ENCODE measurements at places on chromosomes 12 and 14.

GRCh38 chr14:64721391-64721791, 17.2 kb downstream of the PLEKHG3 start:
- no peak for DNase-seq

DNA sequence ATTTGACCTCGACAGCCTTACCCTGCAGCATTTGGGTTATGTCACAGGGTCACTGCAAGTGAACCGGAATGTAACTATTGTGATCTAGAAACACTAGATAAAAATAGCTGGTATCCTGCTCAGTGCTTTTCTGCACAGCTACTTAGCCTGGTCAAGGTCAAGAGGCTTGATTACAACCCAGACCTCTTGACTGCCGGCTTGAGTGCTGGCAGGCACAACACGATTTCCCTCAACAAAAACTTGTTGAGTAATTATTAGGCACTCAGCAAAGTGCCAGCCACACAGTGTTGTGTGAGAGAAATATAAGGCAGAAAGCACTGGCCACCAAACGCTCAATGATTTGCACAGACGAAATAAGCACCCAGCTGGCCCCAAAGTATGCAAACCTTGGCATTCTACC, 156.7 kb downstream of the NUAK1 start:
- DNase-seq, result no peak

GRCh38 chr12:45623221-45623620, 106.3 kb upstream of the ARID2 start:
- DNase-seq, result no peak

DNA sequence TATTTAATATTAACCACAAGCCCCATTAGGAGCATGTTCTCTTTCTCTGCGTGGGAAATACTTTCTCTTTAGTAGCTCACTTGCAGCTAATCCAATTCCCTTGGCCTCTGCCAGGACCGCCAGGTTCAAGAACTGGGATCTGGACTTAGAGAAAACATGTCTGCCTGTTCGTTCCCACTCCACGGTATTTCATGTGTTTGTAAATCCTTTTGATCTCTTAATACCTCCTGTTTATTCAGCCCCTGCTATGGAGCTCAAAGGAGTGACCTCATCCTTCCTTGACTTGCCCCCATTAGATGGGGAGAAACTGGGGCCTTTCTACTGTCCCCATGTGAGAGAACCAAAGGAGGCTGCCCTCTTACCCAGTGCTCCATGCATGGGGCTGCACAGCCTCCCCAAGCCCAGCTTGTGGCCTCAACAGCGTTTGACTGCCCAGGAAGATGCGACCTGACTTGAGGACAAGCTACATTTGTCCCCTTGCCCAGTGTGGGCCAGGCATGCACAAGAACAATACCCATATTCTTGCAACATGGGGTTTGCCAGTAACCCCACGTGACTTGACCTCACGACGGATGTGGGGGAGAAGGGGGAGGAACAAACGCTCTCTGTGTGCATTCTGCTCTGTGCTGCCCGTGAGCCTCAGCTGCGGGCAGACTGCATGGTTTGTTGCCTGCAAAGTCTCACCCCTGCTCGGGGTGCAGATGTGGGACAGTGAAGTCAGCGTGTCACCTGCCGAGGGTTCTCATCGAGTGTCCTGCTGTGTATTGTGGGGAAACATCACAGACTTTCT, 30.3 kb downstream of the CD9 start:
- peak; percentile 60 for DNase-seq

- DNase-seq, result peak; percentile 55
These were observed 105.0 kb downstream of the ETNK1 start for GRCh38 chr12:22729957-22730443.

DNA sequence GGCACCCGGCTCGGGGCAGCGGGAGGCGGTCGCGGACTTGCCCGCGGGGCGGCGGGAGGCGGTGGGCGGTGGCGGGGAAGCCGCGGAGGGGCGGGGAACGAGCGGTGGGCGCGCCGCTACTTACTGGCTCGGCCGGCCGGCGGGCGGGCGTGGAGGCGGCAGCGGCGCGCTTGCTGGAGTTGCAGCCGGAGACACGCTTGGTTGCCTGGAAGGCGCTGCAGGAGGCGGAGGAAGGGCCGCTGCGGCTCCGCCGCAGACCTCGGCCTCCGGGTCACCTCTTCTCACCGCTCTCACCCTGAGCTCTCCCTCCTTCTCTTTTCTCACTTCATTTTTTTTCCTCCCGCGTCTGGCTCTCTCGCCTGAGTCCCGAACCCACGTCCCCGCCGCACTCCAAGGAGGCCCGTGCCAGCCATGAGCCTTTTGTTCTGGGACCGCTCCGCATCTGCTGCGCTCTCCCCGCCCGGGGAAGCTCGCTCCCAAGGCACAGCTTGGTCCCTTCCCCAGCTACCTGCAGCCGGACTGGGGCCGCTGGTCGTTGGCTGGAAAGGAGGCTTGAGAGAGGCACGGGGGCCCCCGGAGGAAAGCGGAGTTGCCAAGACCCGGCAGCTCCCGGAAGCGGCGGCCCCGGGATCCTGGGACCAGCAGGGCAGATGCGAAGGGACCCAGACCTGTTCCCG, 592 bp upstream of the KCNK10 start:
- no peak for DNase-seq

DNA sequence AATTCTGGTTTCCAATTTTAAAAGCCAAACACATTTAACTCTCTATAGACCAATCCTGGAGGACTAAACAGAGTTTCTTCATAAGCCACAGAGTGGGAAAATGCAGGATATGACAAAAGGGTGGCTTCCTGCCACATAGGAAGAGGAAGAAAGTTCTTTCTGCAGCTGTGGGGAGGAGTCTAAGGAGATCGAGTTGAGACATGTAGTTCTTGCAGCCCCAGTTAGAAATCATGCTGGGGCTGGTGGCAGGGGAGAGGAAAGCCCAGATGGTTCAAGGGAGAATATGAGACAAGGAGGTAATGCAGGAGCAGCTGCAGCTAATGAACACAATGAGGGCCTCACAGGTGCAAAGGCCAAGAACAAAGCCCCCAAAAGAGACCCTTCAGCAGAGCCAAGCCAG, 85.0 kb upstream of the ARID2 start:
- peak; percentile 86 for DNase-seq

DNA sequence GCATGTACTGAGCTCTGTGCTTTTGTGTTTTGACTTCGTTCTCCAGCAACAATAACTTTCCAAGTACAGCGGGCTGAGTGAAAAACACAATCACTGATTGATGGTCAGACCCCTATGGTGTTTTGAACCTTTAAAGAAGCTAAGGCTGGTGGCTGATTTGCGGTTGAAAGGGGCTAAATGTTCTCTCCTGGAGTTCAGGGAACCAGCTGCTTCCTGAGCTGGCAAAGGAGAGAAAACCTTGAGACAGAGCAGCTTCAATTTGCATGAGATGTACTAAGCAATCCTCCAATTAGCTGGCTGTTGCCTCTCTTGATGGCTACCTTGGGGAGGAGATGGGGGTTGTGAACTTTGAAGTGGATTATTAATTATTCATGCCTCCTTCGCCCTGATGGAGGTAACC, 546.7 kb upstream of the SEL1L start:
- DNase-seq, result no peak

DNA sequence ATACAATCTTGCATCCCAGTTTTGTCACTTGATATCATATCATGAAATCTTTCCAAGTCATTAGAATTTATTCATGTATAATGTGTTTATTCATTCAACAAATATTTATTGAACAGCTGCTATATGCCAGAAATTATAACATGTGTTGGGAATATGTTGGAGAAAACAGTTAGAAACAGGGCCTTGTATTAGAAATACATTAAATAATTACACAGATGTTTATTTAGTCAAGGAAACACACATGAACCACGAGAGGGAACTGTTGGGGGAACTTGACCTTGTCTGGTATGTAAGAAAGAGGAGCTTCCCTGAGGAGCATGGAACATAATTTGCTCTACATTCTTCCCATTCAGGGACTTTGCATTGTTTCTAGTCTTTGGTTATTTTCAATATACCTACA, 191.7 kb upstream of the FRMD6 start:
- no peak for DNase-seq

DNA sequence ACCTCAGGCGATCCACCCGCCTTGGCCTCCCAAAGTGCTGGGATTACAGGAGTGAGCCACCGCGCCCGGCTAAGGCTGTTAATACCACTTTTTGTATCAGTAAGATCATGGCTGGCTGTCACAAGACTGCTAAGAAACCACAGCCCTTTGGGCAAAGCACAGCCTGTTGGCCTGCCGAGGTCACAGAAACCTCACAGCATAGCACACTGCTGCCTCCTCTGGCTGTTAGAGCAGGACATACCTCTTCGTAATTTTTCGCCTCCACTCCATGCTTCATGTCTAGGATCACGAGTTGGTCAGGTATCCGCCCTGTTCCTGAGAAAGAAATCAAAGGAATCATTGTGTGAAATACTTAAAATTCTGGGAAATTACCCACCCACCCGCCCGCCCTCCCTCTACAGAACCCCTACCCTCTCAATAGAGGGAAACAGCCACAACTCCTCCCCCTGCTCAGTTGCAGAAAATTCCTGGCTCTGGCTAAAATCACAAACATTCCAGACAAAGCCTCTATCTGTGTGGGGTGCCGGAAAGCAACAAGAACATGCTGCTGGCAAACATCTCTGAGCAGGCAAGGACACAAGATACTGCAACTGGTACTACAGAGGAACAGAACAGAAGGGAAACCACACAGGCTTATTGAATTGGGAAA, 20.7 kb upstream of the NEK9 start:
- DNase-seq, result no peak

DNA sequence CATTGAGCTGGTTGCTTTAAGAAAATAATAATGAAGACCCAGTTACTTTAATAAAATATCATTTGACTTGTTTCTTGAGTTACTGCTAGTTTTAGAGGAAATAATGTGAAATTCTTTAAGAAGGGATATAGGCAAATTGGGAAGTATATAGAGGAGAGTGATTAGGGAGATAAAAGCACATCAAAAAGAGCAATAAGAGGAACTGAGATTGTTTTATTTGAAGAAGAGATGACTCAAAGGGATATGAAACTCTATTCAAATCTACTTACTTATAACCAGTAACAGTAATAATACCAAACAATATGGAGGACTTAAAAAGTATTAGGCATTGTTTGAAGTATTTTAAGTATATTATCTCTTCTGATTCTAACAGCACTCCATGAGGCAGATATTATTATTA, 37.1 kb downstream of the LRRK2 start:
- peak; percentile 45 for DNase-seq

GRCh38 chr14:98328496-98328895, 943.5 kb downstream of the BCL11B start:
- no peak for DNase-seq

DNA sequence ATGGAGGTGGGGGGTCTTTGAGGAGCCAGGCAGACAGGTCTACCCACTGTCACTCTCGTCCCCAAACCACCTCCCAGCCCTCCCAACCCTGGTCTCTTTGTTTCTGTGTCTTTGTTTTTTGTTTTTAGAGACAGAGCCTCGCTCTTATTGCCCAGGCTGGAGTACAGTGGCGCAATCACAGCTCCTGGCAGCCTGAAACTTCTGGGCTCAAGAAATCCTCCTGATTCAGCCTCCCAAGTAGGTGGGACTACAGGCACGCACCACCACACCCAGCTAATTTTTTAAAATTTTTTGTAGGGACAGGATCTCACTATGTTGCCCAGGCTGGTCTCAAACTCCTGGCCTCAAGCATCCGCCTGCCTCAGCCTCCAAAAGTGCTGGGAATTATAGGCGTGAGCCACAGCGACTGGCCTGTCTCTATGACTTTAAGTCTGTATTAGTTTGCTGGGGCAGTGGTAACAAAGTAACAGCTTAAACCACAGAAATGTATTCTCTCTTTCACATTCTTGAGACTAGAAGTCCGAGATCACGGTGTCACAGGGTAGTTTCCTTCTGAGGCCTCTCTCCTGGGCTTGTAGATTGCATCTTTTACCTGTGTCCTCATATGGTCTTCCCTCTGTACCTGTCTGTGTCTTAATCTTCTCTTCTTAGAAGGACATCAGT, 26.1 kb downstream of the DTX1 start:
- no peak for DNase-seq

GRCh38 chr14:29262979-29263378, 496.4 kb downstream of the FOXG1 start:
- no peak for DNase-seq

GRCh38 chr14:101105045-101105444, 201.5 kb upstream of the RTL1 start:
- no peak for DNase-seq

DNA sequence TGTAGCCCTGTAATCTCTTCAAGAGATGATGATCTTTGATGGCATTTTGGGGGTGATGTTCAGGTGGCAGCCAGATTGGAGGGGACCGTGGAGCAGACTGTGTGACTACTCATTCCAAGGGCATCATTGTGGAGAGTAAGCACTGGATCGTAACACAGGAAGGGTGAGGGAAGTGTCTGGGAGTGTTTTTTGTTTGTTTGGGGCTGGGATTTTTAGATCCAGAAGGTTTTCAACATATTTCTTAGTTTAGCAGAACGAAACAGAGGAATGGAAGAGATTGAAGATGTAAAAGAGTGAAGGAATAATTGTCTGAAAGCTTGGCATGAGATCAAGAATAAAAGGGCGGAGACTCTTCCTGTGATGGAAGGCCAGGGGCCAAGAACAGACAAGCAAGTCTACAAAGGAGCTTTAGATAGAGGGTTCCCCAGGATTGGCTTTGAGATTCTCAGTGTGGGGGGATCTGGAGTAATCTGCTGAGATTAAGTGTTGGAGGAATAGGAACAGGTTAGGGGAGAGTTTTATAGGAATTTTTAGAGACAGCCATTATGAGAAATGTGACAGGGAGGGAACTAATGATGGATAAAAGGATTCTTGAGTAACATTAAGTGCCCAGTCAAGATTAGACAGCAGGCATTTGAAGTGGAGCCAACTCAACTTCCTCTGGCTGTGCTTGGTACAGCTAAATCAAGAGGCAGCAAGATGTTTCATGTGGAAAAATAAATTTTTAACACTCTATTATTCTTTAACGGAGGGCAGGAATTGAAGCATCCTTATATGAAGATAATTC, 79.7 kb upstream of the REP15 start:
- no peak for DNase-seq

- no peak for DNase-seq
These were observed 69.3 kb upstream of the SCN8A start for GRCh38 chr12:51521554-51522276.

DNA sequence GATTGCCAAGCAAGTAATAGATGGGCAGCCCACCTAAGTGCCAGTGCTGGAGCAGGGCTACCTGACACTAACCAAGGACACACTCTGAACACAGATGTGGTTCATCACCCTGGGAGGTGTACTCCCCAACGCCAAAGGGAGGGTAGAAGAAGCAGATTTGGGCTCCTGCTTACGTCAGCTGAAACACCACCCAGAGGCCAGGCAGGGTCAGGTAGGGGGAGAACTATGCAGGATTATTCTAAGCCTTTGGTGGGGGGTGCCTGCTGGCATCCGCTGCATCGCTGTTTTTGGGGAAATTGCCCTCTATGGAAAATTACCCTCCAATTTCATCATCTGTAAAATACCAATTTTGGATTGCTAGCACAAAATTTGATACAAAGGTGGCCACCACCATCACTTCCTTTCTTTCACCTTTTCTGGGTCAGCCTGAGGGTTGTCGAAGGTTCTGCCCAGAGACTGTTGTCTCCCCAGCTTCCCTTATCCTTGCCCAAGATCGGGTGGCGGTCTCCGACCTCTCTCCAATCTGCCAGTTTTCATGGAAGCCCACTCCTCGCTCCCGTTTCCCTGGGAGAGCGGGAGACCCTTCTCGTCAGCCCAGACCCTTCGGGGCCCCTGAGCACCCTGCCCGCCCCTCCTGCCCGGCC, 535 bp downstream of the BIN2 start:
- DNase-seq, result no peak

Data from SIG-M5 (cell line).